ENCODE measurements at places on chromosomes 16 and 17.
A peak's percentile ranks its signal among the peaks of the same experiment; 100 is the strongest.

DNA sequence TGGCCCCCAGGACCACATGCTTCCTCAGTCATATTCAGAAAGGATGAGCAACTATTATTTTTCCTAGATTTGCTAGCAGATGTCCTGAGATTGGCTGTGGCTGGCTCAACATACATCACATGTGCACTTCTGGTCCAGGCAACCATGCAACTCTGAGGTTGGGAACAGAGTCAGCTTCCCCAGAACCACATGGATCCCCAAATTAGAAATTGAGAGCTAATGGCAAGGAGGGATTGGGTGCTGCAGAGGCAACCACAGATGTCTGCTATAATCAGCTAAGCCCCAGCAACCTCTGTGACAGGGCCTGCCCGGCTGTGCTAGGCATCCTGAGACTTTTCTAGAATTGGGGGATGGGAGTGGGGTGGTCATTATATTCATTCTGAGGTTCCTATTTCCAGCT lies 33.8 kb upstream of the CLEC18A start:
- DNase-seq, result no peak

DNA sequence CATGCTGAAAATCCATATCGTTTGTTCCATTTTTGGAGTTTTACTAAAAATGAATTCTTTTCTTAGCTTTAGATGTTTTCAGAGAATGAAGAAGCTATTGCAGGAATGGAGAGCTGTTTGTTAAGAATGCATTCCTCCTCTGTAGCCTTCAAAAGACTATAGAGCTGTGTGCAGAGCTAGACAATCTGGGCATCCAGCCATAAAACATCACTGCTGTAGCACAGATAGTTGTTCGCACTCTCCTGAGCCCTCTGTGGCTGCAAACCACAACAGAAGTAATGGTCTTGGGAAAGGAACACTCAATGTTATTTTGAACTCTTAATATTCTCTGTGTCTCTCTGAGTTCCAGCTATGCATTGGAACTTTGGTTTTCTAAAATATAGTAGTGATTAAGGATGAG lies 4.9 kb downstream of the TNRC6C start:
- DNase-seq, result no peak

- no peak for DNase-seq
Observed at GRCh38 chr17:4591529-4591928, 7.2 kb downstream of the SMTNL2 start.

GRCh38 chr17:6420173-6420641 lies 14.7 kb downstream of the AIPL1 start:
- DNase-seq, result no peak

GRCh38 chr17:36935671-36936454 lies 1.4 kb upstream of the LHX1 start:
- DNase-seq, result no peak

GRCh38 chr17:17070931-17071330 lies 28.7 kb downstream of the MPRIP start:
- no peak for DNase-seq

DNA sequence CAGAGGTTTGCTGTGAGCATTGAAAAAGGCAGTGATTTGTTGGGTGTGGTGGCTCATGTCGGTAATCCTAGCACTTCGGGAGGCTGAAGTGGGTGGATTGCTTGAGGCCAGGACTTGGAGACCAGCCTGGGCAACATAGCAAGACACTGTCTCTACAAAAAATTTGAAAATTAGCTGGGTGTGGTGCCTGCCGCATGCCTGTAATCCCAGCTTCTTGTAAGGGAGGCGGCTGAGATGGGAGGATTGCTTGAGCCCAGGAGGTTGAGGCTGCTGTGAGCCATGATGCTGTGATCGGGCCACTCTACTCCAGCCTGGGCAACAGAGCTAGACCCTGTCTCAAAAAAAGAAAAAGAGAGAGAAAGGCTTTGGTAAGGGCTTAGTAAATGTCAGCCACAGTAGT lies 7.0 kb upstream of the NPIPB2 start:
- no peak for DNase-seq

DNA sequence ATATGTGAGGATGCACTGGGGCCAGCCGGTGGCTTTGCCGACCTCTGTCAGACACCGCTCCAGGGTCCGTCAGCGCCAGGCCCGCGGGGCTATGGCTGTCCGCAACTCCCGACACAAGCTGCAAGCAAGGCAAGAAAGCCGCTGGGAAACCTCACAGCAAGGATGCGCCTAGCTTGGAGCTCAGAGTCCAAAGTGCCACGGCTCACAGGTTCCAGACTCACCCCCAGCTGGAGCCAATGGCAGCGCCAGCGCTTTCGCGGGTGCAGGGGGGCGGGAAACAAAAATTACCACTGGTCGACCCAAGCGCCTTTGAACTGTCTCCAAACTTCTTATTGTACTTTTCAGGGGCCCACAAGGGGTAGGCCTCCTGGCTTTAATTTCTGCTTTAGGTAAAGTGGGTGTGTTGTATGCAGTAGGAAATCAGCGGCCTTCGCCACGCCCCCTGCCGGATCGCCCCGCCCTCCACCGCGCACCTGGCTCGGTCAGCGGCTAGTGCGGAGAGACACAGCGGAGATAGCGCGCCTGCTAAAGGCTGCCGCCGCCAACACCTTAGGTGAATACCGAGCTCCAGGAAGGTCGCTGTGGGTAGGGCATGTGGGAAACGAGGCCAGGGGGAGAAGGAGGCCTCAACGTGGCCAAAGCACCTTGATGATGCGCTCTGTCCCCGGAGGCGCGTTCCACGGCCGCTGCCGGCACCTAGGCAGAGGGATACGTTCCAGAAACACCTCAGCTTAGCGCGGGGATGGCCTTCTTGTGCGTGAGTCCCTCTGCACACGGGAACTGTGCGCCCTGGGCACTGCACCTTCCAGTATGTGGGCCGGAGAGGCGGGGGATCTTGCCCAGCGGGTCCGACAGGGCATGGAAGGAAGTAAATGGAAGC lies 61.0 kb upstream of the RBL2 start:
- DNase-seq, result peak; percentile 47

DNA sequence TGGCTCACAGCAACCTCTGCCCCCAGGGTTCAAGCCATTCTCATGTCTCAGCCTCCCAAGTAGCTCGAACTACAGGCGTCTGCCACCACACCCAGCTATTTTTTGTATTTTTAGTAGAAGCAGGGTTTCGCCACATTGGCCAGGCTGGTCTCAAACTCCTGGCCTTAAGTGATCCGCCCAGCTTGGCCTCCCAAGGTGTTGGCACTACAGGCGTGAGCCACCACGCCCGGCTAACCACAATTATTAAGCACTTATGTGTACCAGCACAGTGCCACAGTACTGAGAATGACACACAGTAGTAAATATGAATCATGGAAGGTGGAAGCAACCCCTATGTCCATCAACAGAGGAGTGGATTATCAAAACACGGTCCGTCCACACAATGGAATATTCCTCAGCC lies 49.8 kb downstream of the COTL1 start:
- DNase-seq, result no peak

GRCh38 chr17:78735832-78736525 lies 46.1 kb downstream of the CYTH1 start:
- DNase-seq, result no peak

GRCh38 chr17:78781104-78781892 lies 775 bp downstream of the CYTH1 start:
- DNase-seq, result no peak

GRCh38 chr16:49788572-49788971 lies 67.3 kb downstream of the ZNF423 start:
- no peak for DNase-seq

DNA sequence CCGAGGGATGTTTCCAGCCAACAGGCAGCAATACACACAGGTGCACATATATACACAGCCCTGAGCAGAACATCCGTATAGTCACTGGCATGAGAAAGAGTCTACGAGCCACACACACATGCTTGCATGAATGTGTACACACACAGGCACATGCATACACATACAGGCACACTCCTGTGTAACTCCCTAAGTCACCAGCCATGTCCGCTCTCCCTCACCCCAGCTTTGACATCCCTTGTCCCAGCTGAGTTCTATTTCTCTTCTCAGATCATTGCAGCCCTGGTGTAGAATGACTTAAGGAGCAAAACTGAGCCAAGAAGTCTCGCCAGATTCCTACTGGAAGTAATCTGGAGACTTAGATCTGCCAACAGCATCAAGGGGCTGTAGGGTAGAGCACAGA lies 13.1 kb downstream of the CDRT4 start:
- DNase-seq, result no peak

GRCh38 chr16:82183004-82183397 lies 13.0 kb upstream of the MPHOSPH6 start:
- DNase-seq, result no peak

- DNase-seq, result no peak
Observed at GRCh38 chr16:9429646-9430330, 338.3 kb downstream of the HAPSTR1 start.

DNA sequence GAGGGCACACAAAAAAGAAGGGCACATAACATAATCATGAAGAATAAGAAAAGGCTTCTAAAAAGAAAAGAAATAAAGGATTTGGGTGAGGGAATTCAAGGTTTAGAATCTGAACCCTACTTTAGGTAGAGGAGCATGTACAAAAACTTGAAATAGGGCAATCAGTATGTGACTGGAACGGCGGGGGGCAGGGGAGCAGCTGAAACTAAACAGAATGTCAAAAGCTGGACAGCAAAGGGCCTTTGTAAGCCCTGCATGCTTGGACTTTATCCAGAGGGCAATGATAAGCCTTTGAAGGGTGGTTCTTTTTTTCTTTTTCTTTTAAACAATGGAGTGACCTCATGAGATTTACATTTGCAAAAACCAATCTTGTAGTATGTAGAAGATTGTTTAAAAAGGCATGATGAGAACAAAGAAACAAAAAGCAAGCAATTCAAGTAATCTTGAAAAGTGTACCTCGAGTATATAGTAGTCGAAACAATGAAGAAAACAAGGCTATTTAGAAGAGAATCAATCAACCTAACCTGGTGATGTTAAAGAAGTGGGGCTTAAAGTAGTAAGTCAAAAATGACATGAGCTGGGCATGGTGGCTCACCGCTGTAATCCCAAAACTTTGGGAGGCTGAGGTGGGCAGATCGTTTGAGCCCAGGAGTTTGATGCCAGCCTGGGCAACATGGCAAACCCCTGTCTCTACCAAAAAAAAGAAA lies 46.7 kb upstream of the ANKFY1 start:
- DNase-seq, result no peak

DNA sequence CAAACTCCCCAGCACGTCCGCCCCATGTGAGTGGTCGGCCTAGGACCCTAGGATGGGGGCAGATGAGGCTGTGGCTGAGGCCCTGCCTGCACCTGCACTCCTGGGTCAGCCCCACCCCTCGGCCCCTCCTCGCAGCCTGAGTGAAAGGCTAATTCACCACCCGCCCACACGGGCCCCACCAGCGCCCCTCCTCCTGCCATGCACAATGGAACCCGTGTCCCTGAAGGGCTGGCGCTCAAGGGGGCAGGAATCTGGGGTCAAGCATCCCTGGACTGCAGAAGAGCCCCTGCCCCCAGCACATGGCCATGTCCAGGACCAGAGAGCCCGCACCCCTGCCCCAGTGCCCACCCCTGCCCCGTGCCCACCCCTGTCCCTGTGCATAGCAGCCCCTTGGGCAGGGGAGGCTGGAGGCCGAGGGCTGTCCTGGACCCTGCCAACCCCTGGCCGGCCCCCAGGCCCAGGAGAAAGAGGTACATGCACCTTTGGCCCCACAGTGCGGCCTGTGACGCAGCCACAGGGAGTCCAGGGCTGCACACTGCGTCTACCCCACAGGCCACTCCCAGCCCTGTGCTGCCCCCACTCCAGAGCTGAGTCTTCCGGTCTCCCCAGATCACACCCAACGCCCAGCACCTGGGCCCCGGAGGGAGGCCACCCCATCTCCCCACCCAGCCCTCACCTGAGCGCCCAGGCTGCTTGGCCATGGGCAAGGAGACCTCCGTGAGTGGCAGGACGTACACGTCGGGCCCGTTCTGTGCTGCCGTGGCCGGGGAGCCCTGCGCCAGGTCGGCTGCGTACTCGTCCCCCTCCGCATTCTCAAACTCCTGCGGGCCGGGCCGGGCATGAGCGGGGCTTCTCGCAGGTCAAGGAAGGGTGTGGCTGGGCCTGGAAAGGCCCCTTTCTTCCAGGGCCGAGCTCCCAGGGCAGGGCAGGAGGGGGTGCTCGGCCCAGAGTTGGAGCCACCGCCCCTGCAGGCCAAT lies 34.6 kb upstream of the PVALEF start:
- no peak for DNase-seq

DNA sequence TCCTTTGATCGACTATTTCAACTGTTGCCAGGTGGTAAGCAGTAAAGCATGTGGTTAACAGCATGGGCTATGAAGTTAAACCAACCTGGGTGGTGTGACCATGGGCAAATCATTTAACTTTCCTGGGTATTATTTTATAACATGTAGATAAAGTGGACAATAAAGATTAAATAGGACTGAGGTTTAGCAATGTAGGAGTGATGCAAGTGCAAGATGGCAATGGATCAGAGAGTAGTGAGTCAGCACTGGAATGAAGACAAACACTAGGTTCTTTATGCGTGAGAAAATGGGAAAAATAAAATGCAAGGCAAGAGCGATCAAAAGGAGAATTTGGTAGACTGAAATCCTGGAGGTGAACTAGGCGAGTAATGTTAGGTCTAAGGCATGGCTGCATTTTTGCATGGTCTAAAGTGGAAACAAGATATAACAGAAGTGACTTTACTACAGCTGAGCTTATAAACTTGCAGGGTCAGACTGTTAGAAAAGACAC lies 222.4 kb upstream of the AXIN2 start:
- no peak for DNase-seq

GRCh38 chr16:47129755-47130435 lies 13.8 kb downstream of the NETO2 start:
- no peak for DNase-seq

GRCh38 chr17:62562656-62563055 lies 64.8 kb upstream of the MRC2 start:
- no peak for DNase-seq

GRCh38 chr17:10777131-10777807 lies 26.6 kb downstream of the TMEM238L start:
- DNase-seq, result no peak

DNA sequence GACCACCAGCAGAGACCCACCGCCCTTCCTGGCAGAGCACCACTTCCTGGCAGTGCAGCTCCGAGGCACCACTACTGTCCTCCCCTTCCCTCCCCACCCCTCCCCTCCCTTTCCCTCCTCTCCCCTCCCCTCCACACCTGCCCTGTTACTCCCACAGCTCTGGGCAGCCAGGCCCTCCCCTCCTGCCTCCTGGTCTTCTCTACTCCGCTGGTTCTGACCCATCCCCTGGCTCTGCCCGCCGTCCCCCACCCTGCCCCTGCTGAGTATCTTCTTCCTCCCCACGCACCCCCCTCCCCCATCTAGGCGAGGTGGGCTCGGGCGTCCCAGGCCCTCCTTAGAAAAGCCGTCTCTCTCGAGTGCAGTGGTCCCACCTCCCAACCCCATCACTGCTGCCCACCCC lies 77.7 kb downstream of the AMFR start:
- DNase-seq, result no peak

GRCh38 chr17:37278247-37278894 lies 97.4 kb upstream of the C17orf78 start:
- DNase-seq, result no peak

- DNase-seq, result no peak
Observed at GRCh38 chr16:9527976-9528375, 436.5 kb downstream of the HAPSTR1 start.
